ENCODE measurements at places on chromosomes 7 and 10.

DNA sequence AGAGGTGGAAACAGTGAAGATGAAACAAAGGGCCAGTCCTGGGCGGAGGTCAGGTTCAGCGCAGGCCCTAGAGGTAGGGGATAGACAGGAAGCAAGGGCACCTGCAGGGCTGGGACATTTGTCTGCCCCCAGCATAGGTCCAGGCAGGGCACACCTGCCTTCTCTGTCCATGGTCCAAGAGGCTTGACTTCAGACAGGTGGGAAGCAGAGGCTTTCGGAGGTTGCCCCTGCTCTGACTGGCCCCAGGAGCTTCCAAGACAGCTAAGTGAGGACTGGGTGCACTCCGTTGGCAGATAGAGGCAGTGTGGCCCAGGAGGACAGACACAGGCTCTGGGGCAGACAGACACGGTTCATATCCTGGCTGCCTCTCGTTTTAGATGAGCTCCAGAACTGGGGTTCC, 71.6 kb upstream of the GRB10 start:
- DNase-seq, result no peak

DNA sequence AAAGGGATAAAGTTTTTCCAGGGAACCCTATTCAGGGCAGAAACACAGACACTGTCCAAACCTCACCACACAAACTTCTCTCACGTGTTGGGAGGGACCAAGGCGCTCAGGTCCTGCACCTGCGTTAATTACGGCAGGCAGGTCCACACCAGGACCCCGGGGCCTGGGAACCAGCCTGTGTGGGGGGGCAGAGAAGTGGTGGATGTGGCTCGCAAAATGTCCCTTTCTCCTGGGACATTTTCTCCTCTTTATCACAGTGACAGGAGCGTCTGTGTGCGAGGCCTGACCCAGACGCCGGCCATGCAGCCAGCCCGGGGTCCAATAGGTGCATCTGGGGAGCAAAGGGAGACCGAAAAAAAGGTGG, 73.4 kb upstream of the ZNF722 start:
- no peak for DNase-seq

- DNase-seq, result no peak
Measured at GRCh38 chr10:131085091-131085860, 226.2 kb downstream of the TCERG1L start.

DNA sequence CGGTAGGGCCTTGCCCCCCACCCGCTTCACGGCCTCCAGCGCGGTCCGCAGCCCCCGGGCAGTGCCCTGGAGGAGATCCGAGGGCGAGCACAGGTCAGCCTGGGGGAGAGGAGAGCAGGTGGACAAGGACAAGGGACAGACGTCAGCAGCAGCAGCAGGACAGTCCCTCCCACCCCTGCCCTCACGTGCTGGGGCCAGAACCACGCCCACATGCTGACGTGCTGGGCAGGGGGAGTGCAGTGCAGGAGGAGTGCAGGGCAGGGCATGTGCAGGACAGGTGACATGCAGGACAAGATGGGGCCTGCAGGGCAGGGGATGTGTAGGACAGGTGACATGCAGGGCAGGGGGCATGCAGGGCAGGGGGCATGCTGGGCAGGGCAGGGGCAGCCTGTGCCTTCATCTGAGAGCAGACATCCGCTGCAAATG, 1.5 kb upstream of the SAP25 start:
- no peak for DNase-seq

DNA sequence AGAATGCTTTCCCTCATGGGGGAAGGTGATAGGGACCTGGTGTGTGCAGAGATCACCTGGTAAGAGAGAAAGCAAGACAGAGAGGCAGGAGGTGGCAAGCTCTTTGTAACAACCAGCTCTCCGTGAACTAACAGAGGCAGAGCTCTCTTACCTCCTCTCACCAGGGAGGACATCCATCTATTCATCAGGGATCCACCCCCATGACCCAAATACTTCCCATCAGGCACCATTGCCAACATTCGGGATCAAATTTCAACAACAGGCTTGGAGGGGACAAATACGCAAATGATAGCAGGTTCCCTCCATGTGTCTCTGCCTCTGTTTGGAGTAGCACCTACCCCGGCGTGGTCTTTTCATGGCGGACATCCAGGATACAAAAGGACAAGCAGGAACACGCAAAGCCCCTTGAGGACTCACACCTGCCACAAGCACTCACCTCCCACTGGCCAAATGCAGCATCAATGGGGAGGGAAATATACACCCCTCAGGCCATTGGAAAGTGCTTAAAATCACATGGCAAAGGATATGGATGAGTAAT, 431.2 kb upstream of the AUTS2 start:
- DNase-seq, result peak; percentile 80

GRCh38 chr7:111192614-111193413, 101.9 kb downstream of the LRRN3 start:
- no peak for DNase-seq

- DNase-seq, result no peak
Measured at GRCh38 chr7:15783987-15784693, 97.7 kb upstream of the MEOX2 start.

Data from NCI-H2081 treated with DMSO at 0.1 percent for 48 hours (cell line).